ENCODE measurements at places on chromosomes 12 and 14.

GRCh38 chr12:92745856-92746550 lies 43.2 kb downstream of the PLEKHG7 start:
- no peak for DNase-seq

GRCh38 chr12:131375972-131376345 lies 334.9 kb upstream of the SFSWAP start:
- no peak for DNase-seq

DNA sequence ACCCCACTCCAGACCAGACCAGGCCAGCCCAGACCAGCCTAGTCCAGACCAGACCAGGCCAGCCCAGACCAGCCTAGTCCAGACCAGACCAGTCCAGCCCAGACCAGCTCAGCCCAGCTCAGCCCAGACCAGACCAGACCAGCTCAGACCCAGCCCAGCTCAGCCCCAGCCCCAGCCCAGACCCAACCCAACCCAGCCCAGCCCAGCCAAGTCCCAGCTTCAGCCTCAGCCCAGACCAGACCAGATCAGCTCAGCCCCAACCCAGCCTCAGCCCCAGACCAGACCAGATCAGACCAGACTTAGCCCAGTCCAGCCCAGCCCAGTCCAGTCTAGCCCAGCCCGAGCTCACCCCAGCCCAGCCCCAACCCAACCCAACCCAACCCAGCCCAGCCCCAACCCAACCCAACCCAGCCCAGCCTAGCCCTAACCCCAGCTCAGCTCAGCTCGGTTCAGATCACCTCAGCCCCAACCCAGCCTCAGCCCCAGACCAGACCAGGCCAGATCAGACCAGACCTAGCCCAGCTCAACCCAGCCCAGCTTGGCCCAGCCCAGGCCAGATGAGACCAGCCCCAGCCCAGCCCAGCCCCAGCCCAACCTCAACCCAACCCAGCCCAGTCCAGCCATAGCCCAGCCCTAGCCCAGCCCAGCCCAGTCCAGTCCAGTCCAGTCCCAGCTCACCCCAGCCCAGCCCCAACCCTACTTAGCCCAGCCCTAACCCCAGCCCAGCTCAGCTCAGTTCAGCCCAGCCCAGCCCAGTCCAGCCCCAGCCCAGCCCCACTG lies 204.7 kb downstream of the BCL11B start:
- no peak for DNase-seq

- DNase-seq = no peak
Measured at GRCh38 chr12:29816874-29817725, 33.4 kb upstream of the TMTC1 start.

GRCh38 chr14:58341152-58341748 lies 42.9 kb downstream of the ARID4A start:
- no peak for DNase-seq

DNA sequence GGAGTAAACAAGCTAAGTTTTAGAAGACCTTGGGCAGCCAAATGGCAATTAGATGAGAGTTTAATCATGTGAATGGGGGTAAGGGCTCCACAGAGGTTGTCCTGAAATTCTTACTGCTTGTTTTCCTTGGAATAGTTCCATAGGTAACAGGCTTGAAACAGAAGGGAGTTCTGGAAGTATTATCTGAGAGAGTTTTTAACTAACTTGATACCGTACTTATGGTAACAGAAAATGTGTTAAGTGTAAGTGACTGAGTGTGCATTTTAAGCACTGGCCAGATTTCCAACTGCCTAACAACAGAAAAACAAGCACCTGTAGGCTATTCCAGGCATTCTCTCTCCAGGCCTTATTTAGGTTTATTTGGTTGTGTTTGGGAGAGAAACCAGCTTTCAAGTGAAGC lies 414.6 kb upstream of the PDE3A start:
- DNase-seq = no peak

- no peak for DNase-seq
Measured at GRCh38 chr14:96614481-96614881, 112.3 kb downstream of the PAPOLA start.

DNA sequence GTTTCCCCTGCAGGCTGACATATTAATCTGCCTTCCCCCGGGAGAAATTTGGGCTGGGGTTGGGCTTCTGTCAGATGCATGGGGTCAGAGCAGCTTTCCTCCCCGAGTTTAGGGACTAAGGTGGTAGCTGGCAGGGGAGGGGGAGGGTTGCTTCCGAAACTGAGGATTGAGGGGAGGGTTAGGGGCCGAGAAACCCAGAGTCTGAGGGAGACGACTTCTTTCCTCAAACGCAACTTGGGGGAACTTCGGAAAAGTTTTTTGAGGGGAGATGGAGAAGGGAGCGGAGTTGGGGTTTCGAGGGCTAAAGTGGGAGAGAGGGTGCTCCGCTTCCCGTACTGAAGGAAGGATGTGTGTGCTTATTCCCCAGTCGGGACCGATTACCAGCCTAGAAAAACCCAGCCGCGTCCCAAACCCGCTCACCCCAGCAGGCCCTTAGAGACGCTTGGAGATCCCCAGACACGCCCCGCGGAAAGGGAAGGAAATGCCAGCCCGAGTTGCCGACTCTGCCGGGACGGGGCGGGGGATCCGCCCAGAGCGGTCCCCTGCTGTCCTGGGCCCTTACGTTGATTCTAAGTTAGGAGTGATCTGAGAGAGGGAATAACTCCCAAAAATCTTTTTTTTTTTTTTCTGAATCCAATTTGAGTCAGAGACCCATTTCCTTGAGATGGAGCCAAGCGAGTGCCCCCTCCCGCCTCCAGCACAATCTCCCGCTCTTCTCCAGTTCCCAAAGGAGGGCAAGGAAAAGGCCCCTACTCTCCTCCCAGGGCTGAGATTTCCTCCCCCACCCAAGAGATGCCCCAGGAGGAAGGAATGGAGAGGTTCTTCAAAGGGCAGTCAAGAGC lies 61.9 kb downstream of the SMUG1 start:
- DNase-seq = no peak

DNA sequence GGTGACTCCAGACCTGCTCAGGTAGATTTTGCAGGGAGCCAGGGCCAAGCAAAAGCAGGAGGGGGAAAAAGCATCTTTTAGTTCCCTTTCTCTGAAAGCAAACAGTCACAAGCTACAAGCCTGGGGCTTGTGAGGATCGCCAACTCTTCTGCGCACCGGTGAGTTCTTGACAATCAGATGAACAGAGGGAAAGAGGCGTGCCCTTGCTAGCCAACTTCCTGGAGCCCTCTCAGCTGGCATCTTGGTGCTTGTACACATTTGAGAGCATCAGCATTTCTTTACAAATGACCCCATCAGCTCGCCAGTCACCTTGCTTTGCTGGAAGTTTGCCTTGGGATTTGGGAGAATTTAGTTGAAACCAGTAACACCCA lies 55.5 kb downstream of the ZNF664 start:
- no peak for DNase-seq

DNA sequence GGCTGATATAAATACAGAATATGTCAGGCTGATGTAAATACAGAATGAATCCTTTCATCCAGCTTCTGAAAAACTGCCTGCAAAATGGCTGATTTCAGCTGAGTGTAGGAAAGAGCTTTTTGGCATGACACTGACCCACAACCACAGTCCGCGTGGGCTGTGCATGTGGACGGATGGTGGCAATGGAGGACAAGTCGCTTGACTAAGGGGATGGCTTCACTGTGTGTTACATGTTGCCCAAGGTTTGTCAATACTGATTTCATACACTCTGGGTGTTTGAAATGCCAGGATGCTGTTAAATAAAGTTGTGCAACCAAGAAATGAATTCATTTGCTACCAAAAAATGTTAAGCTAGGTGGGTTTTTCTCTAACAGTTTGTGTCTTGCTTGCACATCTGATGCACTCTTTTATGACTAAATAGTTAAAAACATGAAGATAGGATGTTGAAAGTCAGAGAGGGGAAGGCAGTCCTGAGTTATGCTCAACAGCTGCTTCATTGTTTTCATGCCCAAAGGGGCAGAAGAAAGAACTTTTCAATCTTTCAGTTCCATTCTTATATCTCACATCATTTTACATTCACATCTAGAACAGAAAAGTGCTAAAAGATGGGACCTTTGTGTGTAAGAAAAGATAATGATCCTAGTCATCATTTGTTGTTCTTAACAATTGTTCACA lies 36.5 kb upstream of the OVCH1 start:
- no peak for DNase-seq

DNA sequence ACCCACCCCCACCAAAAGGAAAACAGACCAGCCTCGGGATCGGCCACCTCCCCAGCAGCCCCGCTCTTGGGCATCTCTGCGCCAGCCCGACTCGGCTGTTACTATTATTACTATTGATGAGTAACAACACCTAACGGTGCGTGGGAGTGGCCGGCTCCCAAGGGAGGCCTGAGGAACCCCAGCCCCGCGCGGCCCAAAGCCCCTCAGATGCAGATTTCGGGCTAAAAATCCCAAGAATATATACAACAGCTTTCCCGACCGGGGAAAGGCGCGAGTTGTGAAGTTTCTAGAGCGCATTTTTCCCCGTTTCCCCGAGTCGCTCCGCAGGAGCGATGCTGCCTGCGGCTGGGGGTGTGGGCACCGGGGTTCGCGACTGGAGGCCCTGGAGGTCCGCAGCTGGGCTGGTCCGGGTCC lies 565 bp downstream of the NT5DC3 start:
- peak; percentile 8 for DNase-seq
